ENCODE measurements at places on chromosomes 3 and 15.

- no peak for DNase-seq
These were observed 645.2 kb upstream of the EPHA6 start for GRCh38 chr3:96169111-96169766.

DNA sequence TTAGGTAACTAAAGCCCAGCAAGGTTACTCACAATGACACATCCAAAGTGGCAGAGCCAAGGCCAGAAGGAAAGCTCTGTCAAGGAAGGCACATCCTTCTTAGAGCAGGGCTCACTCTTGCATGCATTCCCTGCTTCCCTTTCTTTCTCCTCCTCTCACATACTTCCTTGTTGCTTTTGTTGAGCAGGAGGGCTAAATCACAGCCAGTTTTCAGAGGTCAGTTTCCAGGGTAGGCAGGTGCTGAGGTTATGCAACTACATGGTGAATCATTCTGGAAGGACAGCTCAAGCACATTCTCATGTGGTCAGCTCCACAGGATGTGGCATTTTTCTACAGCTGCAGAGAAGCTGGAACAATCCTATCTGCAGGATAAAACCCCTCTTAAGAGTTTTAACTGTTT, 275.6 kb downstream of the ZNF621 start:
- DNase-seq, result no peak

GRCh38 chr3:73041537-73041936, 19.9 kb upstream of the EBLN2 start:
- no peak for DNase-seq

DNA sequence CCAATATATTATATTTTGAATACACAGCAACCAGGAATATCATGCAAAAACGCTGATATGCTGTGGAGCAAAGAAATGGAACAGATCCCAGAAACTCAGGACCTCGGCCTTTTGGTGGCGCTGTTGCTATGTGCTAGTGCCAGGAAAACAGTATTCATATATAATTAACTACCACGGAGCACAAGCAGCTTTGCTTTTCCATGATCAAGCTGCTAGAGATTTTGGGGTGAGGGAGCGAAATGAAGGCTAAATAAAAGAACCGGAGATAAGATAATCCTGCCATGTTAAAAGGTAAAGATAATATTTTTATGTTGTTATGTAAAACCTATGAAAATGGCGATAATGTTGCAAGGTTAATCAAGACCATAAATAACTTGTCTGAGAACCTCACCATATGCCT, 157.7 kb upstream of the FAM3D start:
- no peak for DNase-seq

DNA sequence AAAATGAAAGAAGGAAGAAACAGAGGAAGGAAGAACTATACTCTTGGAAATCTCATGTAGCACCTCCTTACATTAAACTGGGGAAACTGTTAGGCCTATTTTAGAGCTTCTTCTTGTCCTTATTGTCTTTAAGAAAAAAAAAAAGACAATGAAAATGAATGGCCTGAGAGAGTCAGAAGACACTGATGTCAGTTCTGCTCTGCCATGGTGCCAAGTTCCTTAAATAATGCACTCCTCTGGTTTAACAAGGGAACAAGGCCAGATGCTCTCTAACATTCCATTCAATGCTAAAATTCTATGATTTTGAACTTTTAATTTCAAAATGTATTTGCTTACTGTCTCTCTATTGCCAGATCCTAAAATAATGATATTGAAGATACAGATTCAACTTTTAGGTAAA, 4.4 kb upstream of the MBNL1 start:
- no peak for DNase-seq

DNA sequence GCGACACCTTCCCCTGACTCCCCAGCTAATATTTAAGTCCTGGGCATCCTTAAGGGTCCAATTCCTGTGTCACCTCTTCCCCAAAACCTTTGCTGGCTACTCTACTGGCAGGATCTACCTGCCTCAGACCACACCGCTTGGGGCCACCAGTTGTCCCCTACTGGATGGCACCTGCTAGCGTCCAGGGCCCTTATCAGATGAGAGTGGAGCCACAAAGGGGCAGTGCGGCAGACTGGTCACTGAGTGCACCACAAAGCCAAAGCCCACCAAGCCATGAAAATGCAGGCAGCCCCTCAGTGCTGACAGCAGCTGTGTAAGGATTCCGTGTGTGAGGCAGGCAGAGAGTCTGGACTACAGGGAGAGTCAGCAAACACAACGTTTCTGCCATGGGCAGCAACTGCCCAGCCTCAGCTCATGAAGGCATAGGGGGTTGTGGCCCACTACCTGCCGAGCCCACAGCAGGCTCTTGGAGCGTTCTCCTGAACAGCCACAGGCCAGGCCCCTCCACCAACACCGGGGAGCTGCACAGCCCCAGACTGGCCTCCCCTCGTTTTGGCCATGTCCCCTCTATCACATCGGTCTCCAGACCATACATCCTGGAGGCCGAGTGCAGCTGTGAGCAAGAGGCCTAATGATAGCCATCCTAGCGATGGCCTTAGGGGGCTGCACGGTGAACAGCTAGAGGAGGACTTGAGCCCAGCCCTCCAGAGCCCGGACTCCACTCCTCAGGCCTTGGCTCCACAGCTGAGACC, 32.3 kb downstream of the ALDH1L1 start:
- DNase-seq, result no peak

DNA sequence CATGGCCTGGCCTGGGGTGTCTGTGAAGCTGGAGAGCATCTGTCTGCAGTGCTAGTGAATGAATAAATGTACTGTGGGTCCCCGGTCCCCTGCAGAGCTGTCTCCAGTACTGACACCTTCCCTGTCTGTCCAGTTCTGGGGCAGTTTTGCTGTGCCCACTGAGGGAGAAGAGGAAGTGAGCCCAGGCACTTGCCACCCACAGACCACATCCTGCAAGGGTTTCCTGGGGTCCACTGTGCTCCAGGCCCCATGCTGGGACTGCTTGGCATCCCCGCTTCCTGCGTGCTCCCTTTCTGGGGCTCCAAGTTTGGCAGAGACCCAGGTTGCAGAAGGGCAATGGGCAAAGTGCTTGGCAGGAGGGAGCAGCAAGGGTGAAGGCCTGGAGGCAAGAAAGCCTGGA, 4.9 kb upstream of the SLC6A6 start:
- DNase-seq, result no peak

- DNase-seq, result no peak
These were observed 1.2 kb downstream of the BLOC1S6 start for GRCh38 chr15:45588219-45588875.

DNA sequence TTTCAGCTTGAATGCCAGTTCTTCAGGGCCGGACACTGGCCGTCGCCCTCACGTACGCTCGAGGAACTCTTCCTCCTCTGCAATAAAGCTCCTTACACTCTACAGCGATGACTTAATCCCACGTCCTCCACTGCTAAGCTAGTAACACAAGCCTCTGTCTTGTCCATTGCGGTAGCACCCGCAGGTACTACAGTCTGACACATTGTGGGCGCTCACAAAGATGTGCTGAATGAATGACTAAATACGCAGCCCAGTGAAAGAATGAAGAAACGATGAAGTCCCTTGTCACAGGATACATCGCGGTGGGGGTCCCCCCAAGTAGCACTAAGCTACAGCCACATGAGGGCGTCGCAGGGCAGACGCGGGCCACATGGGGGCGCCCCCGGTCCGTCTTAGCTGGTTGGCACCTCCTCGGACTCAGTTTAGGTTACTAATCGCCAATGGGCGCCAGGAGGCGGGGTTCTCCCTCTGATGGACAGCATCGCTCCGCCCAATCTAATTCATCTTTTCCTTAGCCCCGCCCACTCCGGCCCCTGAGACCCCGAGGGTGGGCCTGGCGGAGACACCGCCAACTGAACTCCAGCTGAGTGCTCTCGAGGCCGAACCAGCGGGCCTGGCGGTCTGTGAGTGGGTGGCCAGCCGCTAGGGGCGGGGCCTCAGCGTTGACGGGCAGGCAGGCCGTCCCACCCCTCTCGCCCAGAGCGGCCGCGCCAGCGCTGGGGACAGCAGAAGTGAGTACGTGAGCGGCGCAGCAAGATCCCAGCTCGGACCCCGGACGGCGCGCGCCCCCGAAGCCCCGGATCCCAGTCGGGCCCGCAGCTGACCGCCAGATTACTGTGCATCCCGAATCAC, at the start of gene EPHB3:
EPHB3 (plus strand) TSS at position 725 of the 852 bp plus-strand sequence. CDS start 451 bp downstream, outside the sequence.
- DNase-seq, result peak; percentile 88

GRCh38 chr3:112059497-112059896, 25.0 kb downstream of the TMPRSS7 start:
- no peak for DNase-seq

GRCh38 chr3:184157206-184157605, 2.0 kb downstream of the DVL3 start:
- no peak for DNase-seq

DNA sequence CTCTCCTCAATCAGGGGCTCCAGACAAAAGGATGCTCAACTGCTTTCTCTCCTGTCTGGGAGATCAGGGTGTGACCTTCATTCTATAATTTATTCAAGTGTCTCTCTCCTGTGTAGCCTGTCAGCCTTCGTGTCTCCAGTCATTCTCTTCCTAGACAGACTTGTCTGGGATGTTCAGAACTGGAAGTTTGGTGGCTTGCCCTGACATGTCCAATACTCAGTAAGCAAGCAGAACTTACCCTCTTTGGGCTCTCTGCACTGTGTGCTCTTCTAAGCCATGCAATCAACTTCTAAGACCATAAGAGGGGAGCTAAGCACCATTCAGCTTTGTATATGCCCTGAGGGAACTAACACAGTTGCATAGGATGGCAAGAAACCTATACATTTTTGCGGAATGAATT, 14.1 kb downstream of the ACKR2 start:
- no peak for DNase-seq

GRCh38 chr15:72940229-72940622, 112.0 kb upstream of the NEO1 start:
- DNase-seq, result no peak

DNA sequence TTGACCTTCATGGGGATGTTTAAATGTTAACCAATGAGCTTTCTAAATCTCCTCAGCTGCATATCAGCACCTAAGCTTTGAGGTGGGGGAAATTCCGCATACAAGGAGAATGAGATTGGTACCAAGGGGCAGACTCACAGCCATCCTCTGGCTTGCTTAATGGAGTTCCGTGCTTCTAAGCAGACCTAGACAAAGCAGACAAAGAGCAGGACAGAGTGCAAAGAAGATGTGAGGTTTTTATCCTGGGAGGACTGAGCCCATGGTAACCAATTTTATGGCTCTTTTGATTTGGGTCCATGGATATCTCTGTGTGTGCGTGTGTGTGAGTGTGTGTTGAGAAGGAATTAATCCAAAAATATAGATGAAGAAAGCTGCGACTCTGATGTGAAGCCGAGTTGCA, 7.5 kb downstream of the TAFA4 start:
- no peak for DNase-seq

- no peak for DNase-seq
These were observed 435.1 kb upstream of the CNTN3 start for GRCh38 chr3:75049533-75049932.

DNA sequence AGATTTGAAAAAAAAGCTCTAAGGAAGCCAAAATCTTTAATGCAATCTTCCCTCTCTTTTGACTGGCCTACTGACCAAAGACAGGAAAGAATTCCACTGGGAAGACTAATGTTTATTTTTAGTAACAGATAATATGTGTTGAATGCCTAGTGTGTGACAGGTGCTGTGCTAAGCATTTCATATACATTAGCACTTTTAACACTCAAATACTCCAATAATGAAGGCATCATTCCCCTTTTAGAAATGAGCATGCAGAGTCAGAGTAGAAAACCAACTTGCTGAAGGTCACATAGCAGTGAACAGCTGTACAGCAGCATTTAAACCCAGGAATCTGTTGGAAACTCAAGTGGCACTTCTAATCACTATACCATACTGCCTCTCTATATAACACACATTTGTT, 170.6 kb downstream of the MINAR1 start:
- DNase-seq, result no peak

DNA sequence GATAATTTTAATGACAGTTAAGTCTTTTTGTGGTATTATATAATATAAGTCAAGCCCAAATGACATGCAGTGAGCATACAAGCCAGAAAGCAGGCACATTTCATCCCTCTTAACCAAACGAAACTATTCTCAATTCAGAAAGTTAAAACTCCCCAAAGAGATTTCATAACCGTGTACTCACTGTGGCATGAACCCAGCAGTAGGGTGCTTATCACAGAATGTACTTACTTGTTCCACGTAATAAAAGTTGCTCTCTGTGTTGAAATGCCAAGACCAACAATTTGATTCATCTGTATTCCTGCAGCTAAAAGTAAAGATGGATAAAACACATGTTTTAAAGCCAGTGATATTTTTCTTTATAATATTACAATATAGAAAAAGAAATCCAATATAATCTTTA, 12.1 kb downstream of the GK5 start:
- no peak for DNase-seq

GRCh38 chr3:16216373-16216935, 42.0 kb downstream of the GALNT15 start:
- DNase-seq, result no peak

DNA sequence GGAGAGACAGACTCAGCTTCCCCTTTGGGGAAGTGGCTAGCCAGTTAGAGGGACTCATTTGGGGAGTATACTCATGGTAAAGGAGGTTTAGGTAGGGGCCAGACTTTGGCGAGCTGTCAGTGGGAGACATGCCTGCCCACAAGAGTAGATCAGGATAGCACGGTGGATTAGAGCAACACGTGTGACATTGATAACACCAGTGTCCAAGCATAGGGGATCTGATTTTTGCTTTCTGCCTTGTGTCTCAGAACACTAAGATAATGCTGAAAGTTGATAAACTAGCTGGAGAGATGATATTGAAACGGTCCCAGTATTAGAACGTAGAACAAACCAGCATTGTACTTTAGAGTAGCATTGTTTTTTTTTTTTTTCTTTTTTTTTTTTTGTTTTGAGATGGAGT, 25.9 kb downstream of the MAP6D1 start:
- no peak for DNase-seq

GRCh38 chr3:152196782-152197181, 71.9 kb upstream of the MBNL1 start:
- no peak for DNase-seq

GRCh38 chr15:43516801-43517353, 531 bp upstream of the MAP1A start:
- no peak for DNase-seq

- no peak for DNase-seq
These were observed 44.3 kb upstream of the DYNC1LI1 start for GRCh38 chr3:32614956-32615355.

DNA sequence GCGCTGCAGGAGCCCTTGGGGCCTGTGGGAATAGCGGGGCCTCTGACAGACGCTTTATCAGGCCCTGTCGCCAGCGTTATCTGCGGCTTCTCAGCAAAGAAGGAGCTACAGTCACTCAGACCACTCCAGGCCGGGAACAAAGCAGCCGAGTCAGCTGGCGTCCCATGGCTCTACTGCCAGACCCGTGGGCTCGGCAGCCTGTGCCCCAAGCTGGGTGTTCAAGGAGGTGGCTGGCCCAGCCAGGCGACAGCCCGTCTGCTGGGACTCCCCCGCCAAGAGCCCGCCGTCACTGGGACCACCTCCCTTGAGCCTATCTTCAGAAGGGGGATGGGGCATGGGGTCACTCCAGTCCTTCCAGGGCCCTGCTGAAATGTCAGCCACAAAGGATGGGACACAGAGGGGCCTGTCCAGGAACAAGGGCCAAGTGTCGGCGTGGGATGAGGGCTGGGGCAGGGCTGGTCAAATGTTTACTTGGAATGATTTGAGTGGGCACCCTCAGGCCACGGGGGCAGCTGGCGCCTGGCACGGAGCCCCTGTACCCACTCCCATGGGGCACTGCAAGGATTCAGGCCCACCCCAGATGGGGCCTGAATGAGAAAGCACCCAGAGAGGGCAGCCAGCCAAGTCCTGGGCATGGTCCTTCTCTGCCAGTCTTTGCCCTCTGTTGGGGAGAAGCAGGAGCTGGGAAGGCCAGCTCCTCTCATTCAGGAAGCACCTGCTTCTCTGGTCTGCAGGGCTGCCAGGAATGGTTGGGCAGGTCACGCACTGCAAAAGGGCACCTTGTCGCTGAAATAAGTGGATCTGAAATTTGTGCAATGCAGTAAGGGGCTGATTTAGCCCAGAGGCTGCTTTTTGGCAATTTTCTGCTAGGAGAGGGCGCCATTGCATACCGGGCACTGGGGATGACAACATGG, 148.3 kb downstream of the SMAD6 start:
- no peak for DNase-seq

Data from stimulated activated CD4-positive, alpha-beta T cell treated with anti-CD3 and anti-CD28 coated beads, Interleukin-12 subunit alpha, Interleukin-12 subunit beta, amount 100 ng/mL, for 4 hours (primary cell).